Liver (tissue), 10 donors: ENCODE measurements at places on chromosomes 1 and 21.

GRCh38 chr1:241074507-241074906 is 282.5 kb downstream of the RGS7 start:
- no peak for DNase-seq

- DNase-seq = no peak
These were observed 11.7 kb downstream of the IQGAP3 start for GRCh38 chr1:156560585-156561163.

DNA sequence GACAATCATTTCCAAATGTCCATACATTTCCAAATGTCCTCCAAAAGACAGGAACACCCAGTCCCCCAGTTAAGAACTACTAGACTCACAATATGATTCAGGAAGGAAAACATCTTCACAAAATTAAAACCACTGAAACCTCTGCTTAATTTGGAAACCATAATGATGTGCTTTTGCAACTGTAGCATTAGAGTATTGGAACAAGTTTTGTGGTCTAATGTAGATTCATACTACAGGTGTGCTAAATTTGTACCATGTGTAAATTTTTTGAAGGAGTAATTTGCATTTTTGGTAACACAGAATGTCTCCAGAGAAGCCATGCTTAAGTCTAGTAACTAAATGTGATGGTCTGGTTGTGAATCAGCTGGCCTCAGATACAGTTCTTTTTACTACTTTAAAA is 129.6 kb downstream of the DPYD start:
- no peak for DNase-seq

DNA sequence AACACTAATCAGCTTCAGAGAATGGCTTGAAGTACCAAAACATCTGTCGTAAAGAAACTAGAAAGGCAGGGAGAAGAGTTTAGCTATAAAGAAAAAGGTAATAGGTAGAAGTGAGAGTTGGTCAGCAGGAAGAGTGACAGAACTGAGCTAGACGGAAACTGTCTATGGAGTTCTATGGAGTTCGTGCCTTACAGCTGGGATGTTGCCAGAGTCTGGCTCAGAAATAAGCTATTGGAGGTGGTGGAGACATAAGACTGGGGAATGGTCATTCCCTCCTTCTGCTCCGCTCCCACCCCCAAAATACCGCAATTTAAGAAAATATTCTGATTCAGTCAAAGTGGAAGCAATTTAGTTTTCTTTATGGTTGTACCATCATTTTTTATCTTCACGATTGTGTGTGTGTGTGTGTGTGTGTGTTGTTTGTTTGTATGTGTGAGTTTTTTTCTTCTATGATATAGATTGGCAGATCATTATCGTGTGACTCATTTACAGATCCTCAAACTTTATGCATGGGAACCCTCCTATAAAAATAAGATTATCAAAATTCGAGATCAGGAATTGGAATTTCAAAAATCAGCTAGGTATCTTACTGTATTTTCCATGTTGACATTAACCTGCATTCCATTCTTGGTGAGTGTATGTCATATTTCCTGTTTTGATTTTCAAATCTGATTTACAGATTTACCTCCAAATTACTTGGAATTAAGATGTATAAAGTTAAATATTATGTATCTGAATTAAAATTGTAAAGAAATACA is 79.0 kb downstream of the HSPA13 start:
- no peak for DNase-seq

- no peak for DNase-seq
These were observed 775 bp downstream of the TMEM125 start for GRCh38 chr1:43270421-43271095.
